Panc1 (cell line): ENCODE measurements at places on chromosomes 4 and X. TPM values are rescaled to one million over a fixed set of nuclear protein-coding genes. Genes with fewer than 3 reads are reported as not detected.

The F9 gene
- 0.08 TPM for total RNA-seq

The AKAP14 gene
- 0.28 TPM for total RNA-seq

GRCh38 chr4:96145601-96146000 is 305.7 kb downstream of the PDHA2 start:
- DNase-seq: no peak

- DNase-seq: no peak
These were observed 108.0 kb upstream of the PDE5A start for GRCh38 chr4:119736559-119736958.

DNA sequence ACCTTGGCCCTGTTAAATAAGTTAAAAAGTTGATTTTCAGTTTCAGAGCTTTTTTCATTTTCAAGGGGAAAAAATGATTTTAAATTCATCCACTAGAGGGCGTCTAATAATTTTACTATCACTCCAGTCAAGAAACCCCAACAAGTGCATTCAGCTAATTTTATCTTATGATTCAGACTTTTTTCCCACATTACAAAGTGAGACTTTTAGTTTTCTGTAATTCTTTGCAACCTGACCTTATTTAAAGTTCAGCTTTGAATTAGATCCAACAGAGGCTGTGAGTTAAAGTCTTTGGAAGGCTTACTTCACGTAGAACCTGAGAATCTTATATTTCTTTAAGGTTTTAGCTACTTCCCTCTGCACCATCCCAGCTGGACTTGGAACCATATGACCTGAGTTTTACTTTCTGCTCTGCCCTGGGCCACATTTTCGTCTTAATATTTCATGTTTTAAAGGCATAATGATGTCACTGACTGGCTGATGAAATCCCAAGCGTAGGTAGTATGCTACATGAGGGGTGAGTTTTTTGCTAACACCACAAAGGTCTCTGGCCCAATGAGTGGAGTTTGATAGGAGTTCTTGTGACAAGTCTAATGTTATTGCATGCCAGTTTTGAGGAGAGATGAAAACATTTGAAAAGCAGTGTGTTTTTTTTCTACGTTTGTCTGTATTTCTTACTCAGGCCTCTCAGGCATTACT is 7.2 kb downstream of the GNRHR start:
- DNase-seq: peak; percentile 1

DNA sequence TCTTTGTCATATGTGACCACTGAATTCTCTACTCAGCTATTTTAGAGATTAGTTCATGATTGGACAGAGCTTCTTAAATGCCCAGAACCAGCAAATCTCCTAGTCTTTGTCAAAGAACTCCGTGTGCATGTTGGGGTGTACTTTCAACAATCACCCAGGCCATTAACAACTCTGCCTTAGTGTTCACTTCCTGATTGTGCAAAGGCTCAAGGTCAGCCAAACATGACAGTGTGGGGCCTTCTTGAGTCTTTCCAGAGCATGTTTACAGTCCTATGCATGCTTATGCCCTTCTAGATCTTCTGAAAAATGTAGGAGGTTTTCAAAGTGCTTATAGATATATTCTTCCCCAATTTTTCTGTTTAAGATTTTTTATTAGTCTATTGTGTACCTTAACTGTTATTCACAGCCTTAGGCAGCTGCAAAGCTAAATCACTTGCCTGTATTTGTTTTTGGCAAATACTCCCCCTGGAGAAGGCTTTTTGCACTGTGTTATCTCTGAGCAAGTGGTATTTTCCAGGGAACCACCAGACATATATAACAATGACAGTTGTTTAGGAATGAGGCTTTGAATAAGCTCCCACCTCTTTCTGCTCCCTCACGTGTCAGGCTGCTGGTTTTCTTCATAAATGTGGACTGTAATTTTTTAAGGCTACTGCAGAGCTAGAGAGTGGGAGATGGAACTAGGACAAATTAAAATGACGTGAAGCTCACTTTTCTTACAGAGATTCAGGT is 24.0 kb upstream of the DRP2 start:
- DNase-seq: no peak

DNA sequence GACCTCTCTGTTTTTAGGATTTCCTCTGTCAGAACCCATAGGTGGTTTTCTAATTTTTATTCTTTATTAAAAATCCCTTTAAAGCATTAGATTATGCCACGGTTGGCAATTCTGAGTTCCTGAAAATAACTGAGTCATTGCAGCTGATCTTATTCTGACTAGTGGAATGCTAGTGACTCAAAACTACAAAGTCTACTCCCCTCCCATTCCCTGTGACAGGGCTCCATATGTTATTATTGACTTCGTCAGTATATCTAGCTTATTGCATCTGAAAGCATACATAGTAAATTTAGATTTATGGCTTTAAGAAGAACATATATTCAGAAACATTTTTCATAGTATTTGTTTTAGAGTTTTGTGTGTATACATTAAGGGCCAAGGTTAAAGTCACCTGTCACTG is 38.5 kb downstream of the HERC3 start:
- no peak for DNase-seq

- no peak for DNase-seq
These were observed 22.4 kb downstream of the GPM6A start for GRCh38 chr4:175789647-175790046.

GRCh38 chr4:147971116-147971515 is 239.2 kb downstream of the ARHGAP10 start:
- no peak for DNase-seq

DNA sequence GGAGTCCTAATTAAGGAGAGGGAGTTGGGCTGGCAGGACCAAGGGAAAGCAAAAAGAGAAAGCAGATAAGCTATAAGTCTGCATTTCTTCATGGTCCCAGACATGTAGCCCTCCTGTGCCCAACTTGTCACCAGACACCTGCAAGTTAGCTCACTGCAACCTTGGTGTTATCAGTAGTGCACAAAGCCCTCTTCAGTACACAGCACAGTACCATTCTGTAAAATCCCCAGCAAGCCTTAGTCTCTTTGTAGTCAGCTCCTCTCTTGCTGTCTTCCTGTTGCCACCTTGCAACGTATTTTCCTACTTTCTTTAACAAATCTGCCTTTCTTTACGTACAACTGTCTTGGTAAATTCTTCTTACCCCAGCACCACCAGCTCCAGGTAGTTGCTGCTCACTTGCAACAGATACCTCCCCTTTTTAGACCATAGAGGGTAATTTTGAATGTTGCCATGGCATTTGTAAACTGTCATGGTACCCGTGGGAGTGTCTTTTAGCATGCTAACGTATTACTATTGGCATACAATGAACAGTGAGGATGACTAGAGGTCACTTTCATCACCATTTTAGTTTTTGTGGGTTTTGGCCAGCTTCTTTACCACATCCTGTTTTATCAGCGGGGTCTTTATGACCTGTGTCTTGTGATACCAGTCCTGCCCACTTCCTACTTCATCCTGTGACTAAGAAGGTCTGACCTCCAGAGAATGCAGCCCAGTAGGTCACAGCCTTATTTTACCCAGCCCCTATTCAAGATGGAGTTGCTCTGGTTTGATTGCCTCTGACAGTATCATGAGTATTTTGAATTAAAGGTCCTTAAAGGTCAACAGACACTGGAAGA is 28.3 kb upstream of the AP1S2 start:
- DNase-seq: no peak

DNA sequence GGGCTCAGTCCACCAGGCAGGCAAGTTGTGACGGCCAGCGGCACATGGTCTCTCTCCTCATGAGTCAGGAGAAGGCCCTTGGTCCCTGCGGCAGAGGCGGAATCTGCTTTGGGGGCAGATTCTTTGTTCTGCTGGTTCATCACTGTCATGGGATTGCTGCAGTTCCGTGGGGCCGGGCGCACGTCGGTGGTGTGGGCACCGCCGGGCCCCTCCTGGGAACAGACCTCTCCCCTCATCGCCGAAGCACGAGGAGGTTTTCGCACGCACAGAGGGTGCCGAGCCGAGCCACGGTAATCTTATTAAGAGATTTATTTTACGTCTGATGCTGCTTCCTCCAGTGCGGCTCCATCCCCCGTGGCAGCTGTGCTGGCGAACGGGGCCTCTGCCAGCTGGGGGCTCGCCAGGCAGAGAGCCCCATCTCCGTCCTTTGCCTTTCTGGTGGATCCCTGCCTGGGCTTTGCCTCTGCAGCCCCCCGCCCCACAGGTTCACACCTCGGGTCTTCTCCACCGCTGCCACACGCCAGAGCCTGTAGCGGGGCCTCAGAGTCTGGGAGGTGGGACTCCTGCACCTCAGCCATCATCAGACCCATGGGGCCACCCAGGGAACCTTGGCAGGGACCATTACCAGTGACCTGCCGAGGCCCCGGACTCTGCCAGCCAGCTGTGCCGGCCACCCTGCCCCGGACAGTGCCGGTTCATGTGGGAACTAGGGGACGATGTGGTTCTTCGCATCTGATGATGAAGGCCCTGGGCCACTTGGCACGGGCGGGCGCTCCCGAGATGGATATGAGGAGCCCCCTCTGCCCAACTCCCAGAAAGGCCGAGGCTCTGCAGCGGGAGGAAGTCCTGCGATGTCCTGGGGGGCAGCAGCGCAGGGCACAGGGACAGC is 86.7 kb upstream of the NKX1-1 start:
- no peak for DNase-seq

DNA sequence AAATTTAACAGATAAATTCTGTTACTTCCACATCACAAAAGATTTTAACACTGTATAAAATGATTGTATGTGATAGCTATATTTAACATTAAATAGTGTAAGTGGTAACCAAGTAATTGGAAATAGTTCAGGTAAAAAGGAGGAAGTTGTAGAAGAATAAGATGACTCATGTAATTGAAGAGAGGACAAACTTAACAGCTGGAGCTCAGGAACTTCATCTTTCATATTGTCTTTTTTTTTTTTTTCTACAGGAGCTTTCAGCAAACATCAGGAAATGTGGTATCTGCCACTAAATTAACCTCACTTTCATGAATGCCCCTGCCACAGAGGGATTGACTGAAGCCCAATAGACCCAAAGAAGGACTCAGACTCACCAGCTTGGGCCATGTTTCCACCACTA is 188.4 kb upstream of the VEGFC start:
- no peak for DNase-seq

GRCh38 chr4:57061395-57061794 is 48.8 kb downstream of the IGFBP7 start:
- no peak for DNase-seq

The GAGE12J gene
- 1.1 TPM for total RNA-seq

The GRPR gene
- not detected for total RNA-seq

The EIF2S3 gene
- 154 TPM for total RNA-seq

GRCh38 chr4:1344696-1345095 is 2.3 kb upstream of the UVSSA start:
- no peak for DNase-seq

The PCDH19 gene
- 0.08 TPM for total RNA-seq

The F8A3 gene
- total RNA-seq: 0.54 TPM

- DNase-seq: no peak
These were observed 84.0 kb upstream of the GRPR start for GRCh38 chrX:16039363-16039762.

DNA sequence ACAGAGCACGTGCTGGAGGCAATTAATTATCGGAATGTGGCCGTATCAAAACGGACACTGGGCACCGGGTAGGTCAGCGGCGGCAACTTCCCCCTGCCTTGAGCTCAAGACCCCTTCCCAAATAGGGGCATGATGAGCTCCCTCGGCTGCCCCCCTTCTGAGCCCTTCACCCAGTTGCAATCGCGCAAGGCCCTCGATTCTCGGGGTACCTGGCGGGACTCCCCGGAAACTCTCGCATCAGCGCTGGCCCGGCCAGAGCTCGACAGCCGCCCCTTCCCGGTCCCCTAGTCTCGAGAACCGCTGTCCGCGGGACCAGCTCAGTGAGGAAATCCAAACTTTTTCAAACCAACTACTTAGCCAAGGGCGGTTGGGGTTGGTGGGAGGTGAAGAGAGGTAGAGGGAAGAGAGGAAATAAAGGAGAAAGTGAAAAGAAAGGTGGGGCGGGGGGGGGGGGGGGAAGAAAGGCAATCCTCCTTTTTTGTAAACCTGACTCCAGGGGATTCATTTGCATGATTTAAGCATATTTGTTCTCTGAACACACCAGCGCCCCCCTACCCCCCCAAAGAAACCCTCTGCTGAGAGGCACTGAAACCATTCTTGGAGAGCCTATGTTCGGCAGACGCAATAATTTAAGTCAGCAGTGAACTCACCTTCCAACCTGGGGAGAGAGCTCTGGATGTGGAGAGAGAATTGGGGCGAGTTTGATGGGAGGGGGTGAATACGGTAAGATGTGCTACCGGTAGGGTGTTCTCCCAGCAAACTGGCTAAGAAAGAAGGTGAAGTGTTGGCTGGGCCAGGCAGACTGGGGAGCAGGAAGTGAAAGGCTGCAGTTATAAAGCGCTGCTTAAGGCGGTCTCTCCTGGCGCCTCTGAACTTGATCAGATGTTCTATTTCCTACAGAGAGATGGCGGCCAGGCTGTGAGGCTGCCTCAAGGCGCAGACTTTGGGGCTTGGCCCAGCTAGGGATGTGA is 2.0 kb upstream of the ZIC3 start:
- no peak for DNase-seq

The CSN1S1 gene
- total RNA-seq: not detected

DNA sequence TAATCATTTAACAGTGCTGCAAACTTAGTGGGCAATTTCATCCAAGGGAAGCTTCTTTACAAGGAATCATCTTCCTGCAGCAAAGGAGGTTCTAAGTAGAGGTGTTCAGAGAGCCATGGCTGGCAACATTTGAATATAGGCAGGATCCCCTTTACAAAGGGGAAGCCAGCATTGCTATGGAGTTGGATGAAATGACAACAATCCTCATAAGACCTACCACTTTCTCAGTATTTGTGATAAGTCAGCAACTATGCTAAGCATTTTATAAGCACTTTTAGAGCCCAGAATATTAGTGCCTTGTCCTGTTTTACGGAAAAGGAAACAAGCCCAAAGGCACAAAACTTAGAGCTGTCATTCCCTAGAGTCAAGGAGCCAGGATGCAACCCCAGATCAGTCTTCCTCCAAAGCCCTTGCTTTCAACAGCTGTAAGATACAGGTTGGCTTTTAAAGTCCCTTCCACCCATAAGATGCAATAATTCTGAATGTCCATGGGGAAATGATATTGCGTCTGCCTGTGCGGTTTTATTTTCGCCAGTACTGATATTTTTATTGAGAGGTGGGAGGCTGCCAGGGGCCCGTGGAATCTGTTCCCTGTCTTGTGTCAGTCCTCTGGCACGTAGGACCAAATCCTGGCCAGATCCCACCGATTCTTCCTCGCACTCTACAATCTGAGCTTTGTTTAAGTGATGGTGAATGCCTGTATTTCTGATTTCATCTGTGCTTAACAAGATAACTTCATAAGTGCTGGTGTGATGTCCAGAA is 59.1 kb downstream of the SMIM20 start:
- DNase-seq: no peak

The CLDN22 gene
- total RNA-seq: not detected

- no peak for DNase-seq
These were observed 76.7 kb downstream of the SLC4A4 start for GRCh38 chr4:71415491-71415890.

The ERCC6L gene
- 17.3 TPM for total RNA-seq

DNA sequence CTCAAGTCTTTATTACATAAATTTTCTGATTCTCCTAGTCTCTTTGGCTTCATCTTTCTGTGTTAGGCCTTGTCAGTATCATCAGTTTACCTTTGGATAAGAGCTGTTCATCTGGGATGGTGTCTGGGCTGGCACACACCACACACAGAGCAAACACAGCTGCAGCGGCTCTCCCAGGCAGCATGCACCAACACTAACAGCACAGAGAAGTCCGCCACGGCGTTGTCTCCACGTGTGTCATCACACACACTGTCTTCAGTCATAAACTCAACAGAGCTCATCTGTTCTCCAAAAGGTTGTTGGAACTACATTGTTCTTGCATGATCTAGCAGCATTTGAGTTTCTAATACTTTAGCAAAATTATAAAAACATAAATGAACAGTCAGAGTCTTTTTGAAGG is 851.9 kb upstream of the FRG1 start:
- DNase-seq: no peak

The SLC10A7 gene
- 1.5 TPM for total RNA-seq
